ENCODE measurements at places on chromosomes 6 and 20. TPM values are rescaled to one million over a fixed set of nuclear protein-coding genes. Genes with fewer than 3 reads are reported as not detected.

DNA sequence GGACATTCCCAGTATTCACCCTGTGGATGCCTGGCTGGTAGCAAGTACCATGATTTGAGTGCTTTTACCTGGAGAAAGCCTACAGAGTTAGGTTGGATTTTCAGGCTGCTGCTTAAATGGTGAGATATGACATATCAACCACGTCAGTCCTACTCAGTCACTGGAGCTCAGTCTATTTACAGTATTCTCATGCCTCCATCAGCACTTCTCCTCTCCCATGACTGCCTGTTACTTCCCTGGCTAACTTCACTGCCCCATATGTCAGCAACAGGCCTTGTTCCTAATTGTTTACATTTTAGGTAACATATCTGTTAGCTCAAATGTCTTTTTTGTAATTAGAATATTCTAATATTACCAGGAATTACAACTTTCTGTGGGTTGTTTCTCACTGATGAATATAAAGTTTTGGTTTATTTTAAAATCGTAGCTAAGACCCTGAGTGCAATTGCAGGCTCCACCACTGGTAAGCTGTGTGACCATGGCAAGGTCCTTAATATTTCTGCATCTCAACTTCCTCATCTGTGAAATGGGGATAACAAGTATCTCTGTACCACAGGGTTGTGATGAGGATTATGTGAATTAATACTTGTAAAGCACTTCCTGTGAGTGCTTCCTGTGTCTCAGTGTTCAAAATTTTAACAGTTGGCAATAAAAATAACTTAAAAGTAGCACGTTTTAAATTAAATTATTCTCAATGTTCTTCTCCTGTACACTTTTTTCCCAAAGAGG, 54.3 kb downstream of the RNF144B start:
- DNase-seq = no peak

- no peak for DNase-seq
These were observed 122.9 kb upstream of the FOXO3 start for GRCh38 chr6:108437821-108438220.

GRCh38 chr6:96391776-96392360, 129.7 kb upstream of the UFL1 start:
- no peak for DNase-seq

GRCh38 chr20:12916699-12917098, 92.1 kb upstream of the SPTLC3 start:
- DNase-seq = no peak

DNA sequence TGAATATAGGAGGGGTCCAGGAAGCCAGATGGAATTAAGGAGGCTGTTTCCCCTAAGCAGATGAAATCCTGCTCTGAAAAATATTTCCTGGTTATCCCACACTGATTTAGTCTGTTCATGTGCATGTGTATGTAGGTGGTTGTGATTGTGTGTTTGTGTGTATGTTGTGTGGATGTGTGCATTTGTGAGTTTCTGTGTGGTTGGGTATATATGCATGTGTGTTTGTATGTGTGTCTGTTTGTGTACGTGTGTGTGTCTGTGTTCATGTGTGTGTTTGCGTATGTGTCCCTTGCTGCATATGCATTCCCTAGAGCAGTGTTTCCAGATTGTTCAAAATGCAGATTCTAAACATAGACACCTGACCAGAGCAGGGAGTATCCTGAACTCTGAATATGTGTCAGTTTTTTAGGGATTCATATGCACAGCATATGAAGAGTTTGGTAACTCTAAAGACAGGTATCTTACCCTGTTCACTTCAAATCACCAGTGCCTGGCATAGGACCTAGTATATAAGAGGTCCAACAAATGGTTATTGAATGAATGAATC, 239.8 kb downstream of the MAFB start:
- no peak for DNase-seq

DNA sequence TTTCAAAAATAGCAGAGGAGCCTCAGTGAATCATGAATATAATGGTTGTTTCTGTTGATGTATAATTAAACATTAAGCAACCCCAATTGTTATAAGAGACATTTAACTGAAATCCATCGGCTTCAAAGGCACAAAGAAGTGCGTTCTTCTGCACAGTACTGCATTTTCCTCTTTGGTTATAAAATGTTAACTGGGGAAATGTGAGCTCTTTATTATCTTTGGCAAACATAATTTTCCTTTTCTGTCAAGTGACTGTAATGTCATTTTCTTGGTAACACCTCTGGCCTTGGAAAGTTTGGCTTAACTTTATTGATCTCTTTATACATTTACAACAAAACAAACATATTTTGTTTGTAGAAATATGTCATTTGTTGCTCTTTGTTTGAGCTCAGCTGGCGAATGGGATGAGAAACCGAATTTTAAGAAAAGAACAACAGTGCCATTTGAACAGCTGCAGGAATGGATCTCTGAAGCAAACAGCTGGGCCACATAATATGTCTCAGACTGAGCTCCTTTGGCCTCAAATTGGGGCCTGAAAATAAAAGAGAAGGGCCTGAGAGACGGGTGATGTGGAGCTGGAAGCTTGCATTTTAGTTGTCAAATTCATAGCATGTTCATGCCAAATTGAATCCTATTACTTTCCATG, 427.0 kb upstream of the SPTLC3 start:
- DNase-seq = no peak

DNA sequence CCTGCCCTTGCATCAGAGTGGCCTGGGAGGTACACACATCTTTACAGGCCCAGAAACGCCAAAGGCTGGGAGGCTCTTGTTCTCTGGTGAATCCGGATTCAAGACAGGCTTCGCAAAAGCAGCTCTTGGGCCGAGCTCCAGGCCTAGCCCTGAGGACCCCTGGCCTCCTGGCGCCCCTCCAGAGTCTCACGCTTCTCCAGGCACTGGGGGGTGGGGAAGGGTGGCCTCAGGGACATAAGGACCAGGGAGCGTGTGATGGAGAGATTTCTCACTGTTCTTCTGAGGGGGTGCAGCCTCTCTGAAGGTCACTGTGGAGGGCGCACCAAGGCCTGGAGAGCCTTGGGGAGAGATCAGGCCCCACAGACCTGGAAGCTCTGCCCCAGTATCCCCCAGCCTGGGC, 349.2 kb downstream of the ZFAND3 start:
- no peak for DNase-seq

- DNase-seq = no peak
These were observed 173.6 kb upstream of the CNR1 start for GRCh38 chr6:88339761-88340160.

GRCh38 chr6:159988983-159989454, 20.1 kb downstream of the IGF2R start:
- DNase-seq = no peak

DNA sequence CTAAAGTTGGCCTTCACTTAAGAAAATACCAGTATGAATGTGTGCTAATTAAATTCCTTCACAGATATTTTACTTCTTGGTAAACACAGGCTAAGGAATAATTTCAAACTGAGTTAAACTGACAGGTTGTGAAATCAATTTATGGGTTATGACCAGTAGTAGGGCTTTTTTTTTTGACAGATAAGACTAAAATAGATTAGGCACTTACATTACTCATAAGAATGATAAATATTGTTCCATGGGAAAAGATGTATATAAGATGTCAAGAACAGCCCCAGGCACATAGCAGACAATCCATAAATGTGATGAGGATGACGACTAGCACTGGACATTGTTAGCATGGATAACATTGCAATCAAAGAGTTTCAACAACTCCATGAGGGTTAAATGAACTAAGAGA, 22.9 kb downstream of the NT5E start:
- DNase-seq = no peak

GRCh38 chr6:26045928-26046368, 41.3 kb upstream of the HFE start:
- no peak for DNase-seq

SLC22A1 gene
- total RNA-seq = 0.05 TPM

RAET1L gene
- total RNA-seq = not detected

Data from dermis blood vessel endothelial cell (primary cell).